ENCODE measurements at places on chromosomes 7 and 10.

DNA sequence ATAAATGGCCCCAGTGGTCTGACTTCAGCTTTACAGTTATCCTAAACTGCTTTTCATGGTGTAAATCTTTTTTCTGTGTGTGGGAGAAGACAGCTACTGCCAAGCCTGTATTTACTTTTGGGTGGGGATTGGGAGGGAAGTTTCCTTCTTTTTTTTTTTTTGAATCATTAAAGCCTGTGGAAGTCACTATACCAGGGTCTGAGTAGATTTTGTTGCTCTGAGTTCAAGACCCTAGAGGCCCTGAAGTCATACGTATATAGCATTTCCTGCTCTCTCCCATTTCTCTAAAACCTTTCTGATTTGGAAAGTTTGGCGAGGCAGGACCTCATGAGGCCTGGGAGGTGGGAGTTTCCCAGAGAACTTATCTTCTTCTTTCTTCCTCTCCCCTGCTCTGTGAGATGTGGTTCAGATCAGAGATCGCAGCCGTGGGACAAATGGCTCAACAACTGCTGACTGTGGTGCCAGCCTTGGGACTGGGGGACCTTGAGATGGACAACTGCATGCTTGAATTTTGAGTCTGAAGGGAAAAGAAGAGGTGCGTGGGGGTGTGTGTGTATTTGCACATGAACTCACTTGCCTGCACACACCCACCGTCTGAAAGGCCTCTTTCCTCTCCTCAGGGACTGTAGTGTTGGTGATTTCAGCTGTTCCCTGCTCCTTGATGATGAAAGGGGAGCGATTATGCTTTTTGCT, 18.1 kb downstream of the LRMDA start:
- DNase-seq: no peak

GRCh38 chr10:18406136-18406535, 245.3 kb downstream of the NSUN6 start:
- DNase-seq: no peak

DNA sequence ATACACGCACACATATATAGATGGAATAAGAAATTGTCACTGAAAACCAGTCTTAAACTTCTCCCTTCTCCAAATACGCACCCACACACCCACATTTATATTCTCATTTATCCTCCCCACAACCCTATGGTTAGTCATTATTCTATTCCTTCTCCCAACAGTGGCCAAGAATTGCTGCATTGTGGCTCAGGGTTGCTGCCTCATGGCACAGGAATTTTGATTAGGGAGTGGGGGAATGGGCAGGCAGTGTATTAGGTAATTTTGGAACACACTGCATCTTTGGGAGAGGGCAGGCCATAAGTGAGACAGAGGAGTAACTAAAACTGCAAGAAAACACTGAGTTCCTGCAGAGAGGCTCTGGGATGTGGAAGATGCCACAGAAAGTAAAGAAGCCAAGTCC, 35.7 kb downstream of the NAPEPLD start:
- DNase-seq: no peak

DNA sequence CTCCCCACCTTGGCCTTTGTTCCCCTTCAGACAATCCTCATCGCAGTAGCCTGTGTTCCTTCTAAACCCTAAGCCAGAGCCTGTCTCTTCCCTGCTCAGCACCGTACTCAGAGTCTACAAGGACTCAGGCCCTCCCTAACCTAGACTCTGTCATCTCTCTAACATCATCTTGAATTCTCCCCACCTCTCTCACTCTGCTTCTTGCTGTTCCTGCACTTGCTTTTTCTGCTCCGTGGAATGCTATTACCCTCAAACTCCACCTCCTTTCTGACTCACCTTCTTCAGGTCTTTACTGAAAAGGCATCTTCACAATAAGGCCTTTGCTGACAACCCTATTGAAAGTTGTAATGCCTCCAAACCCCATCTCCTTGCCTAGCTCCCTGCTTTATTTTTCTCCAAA, 141.0 kb downstream of the DKK1 start:
- DNase-seq: no peak

- no peak for DNase-seq
Measured at GRCh38 chr10:130924138-130924819, 387.2 kb downstream of the TCERG1L start.

All from mucosa of gallbladder (tissue), 1 donor.